Fibroblast of pulmonary artery (primary cell): ENCODE measurements at places on chromosomes 6 and 20.

GRCh38 chr20:5674176-5674660 is 76.0 kb upstream of the SHLD1 start:
- DNase-seq, result no peak

DNA sequence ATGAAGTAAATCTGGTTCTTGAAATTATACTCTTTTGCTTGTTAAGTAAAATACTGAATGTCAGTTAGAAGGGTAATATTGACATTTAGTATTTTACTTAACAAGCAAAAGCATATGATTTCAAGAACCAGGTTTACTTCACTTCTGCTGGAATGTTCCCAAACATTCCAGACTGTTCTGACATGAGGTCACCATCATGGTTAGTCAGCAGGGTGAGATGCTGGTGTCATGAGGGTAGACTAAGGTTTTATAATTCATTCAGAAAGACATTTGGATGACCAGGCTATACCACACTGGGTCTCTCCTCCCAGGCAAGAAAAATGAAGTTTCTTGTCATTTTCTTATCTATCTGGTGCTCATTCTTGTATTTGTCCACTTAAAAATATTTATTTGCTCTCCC is 414.4 kb upstream of the MMS22L start:
- peak; percentile 10 for DNase-seq

- no peak for DNase-seq
Observed at GRCh38 chr20:58753267-58753921, 60.8 kb downstream of the NPEPL1 start.

DNA sequence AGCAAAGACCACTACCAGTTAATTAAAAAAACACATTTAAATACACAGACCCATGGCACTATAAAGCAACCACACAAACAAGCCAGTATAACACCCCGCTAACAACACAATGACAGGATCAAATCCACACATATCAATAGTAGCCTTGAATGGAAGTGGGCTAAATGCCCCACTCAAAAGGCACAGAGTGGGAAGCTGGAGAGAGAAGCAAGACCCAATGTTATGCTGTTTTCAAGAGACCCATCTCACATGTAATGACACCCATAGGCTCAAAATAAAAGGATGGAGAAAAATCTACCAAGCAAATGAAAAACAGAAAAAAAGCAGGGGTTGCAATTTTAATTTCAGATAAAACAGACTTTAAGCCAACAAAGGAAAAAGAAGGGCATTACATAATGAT is 125.4 kb upstream of the PTCHD4 start:
- DNase-seq, result no peak

- peak; percentile 85 for DNase-seq
Observed at GRCh38 chr20:17835240-17835933, 133.2 kb downstream of the SNX5 start.

DNA sequence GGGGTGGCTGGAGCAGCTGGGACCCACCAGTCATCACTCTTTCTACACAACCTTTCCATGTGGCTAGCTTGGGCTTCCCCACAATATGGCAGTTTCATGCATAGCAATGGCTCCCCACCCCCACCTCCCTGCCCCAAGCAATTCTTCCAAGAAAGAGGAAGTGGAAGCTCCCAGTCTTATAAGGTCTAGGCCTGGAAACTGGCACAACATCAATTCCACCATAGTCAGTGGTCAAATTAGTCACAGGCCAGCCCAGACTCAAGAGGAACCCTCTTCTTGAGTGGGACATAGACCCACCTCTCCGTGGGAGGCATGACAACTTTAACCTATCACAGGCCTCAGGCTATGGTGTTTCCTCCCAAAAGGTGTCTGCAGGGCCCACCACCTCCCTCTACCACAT is 17.7 kb downstream of the TGM6 start:
- DNase-seq, result no peak

GRCh38 chr6:137900815-137901214 is 33.8 kb downstream of the TNFAIP3 start:
- peak; percentile 39 for DNase-seq

DNA sequence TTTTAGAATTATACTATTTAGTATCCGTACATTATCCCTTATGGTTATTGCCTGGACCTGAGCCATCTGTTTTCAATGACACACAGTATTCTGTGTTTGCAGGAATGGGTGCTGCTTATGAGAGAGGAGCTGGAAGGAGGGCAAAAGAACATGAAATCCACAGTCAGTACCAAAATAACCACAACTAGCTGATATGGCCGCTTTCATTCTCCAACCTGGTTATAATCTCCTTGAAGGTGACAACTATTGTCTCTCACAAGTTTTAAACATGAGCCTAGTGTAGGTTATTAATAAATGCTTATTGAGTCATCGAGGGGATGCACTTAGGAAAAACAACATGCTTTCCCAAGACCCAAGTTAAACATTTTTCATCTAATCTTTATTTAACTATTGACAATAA is 356.6 kb downstream of the BMP2 start:
- DNase-seq, result no peak

GRCh38 chr6:44012078-44012493 is 115.2 kb downstream of the MRPL14 start:
- peak; percentile 95 for DNase-seq

DNA sequence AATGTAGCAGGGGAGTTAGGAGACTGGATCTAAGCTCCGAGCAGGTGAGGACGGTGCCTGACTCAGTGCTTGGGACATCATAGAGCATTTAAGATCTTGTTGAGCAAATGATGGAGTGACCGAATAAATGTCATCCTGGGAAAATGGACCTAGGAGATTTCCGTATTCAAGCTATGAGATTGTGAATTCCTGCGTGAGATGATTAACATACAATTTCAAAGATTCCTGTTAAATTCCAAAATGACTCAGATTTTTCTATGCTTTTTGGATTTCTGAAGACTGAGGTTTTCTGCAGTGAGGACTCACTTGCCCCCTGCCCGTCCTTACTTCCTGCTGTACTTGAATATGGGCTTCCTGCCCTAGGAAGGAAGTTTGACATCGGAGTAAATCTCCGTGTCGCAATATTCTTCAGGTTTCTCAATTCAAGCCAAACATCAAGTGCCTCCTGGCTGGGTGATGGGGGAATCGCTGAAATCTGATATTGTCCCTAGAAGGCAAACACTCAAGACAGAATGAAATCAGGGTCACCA is 5.2 kb downstream of the SYTL3 start:
- peak; percentile 88 for DNase-seq

- DNase-seq, result no peak
Observed at GRCh38 chr20:50874758-50875665, 56.2 kb downstream of the ADNP start.

DNA sequence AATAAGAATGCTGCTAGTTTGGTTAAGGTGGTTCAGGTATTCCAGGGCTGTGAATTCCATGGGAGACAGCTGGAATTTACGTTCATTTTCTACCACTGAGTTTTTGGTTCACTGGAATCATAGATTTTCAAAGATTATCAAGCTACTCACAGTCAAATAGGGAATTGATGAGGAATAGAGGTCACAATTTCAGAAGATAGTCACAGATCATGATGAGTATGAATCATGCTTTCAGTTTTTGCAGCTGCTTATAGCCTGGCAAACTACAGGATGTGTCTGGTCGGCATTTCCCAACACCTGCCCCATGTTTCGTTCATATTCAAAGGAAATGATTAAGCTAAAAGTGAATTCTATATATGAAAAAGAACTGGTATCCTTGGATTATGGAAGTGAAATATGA is 58.7 kb downstream of the BCKDHB start:
- peak; percentile 41 for DNase-seq

DNA sequence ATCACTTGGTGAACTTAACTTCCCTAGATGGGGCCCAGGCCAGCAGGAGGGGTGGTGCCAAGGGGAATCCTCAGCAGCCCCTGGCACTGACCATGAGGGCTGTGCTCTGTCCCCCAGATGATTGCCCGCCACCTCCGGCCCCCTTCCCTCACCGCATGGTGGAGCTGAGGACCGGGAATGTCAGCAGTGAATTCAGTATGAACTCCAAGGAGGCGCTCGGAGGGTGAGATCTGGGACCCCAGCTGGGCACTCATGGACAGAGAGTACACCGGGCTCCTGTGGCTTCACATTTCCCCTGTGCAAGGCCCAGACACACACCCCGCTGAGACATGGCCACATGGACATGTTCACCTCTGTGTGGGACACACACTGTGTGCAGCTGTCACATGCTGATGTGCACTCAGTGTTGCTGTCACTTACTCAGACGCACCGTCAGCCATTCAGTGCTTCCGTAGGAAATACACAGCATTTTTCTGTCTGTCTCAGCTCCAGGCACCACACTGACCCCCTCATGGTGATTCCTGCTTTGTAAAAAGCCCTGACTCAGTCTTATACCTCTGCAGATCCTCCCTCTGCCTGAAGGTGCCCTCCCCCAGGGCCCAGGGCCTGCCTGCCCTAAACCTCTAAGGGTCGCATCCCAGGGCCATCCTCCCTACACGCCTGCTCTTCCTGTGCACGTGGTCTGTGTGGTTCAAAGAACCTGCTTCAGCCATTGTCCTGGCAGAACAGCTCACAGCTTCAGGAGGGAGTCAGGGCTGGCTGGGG is 4.4 kb downstream of the MYLK2 start:
- no peak for DNase-seq

DNA sequence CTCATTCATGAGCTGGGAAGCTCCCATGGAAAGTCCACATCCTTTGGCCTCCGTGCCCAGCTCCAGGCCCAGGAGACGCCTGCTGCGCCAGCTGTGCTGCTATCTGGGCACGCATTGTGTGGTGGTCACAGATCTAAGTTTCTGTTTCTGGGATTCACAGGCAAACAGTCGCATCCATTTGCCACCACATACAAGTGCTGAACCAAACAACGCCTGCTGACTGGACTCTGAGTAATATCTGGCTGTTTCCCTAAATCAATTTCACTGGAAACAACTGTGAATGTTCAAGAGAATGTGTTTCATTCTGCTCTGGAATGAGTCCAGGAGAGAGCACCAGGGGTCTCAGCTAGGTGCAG is 45.5 kb downstream of the IRF4 start:
- no peak for DNase-seq

DNA sequence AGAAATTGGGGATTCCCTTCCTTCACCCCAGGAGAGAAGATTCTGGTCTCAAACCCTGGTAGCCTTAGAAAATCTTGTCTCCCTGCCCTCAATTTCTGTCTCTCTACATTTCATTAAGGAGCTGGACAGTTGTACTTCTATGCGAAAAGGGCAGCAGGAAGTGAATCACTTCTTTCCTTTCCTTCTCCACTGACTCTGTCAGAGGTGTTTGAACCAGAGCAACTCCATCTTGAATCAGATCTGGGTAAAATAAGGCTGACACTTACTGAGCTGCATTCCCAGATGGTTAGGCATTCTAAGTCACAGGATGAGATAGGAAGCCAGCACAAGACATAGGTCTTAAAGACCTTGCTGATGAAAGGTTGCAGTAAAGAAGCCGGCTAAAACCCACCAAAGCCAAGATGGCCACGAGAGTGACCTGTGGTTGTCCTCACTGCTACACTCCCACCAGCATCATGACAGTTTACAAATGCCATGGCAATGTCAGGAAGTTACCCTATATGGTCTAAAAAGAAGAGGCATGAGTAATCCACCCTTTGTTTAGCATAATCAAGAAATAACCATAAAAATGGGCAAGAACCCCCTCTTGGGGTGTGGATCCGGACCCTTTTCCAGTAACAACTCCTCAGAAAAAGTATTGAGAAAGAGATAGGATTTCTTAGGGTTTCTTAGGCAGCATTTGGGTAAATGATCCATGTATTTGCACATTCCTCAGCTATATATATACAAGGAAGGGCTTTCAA is 95.8 kb upstream of the PLCB4 start:
- no peak for DNase-seq

GRCh38 chr20:49534255-49534712 is 33.7 kb downstream of the PTGIS start:
- DNase-seq, result peak; percentile 66

DNA sequence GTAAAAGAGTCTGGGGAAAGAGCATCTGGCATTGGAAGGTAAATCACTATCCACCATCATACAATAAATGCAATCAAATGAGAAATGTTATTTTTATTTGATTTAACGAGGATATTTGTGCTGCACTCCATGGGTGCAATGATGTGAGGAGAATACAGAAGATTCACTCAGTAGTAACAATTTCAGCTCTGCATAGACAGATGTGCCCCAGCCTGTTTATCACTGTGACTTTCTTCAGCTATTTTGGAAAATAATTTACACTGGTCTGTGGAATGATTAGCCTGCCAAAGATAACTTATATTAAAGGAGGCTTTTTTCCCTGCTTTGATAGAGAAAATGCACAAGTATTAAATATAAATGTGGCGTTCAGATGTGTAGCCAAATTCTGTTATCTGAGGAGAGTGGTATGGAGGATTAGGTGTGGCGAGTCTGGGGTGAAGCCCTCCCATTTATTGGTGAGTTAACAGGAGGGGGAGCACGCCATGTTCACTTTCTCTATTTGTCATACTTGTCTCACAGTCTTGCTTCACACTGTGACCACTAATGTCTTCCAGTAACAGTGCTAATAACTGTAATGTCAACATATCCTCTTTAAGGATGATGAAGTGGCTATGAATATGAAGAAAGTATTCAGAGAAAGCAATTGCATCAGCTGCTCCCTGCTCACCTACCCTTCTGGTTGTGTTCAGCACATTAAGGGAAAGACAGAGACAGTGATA is 645.6 kb downstream of the MMUT start:
- DNase-seq, result peak; percentile 43

DNA sequence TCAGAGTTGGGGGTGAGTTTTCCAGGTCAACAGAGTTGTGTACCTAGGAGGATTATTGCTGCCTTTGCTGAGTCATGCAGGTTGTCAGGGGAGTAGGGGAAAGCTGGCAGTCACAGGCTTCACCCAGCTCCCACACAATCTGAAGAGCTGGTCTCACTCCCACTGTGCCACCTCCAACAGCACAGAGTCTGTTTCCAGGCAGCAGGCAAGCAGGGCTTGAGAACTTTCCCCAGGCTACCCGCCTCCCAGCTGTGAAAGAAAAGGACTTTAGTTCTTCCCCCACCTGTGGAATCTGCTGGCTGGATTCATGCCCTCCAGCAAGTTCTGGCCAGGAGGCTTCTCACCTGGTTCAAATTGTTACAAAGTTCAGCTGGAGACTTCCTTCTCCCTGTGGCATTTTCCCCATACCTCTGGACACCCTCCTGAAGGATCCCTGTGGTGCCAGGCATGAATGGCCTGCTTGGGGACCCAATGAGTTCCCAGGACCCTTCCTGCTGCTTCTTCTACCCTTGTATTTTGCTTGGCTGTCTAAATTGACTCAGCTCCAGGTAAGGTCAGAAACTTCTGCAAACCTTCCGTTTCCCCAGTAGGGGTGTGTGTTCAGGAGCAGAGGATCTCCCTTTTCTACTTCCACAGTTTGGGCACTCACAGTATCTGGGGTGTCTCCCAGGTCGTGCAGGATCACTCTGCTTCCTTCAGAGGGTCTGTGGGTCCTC is 378.1 kb upstream of the MAN1A1 start:
- no peak for DNase-seq

- no peak for DNase-seq
Observed at GRCh38 chr6:94213226-94213625, 793.9 kb upstream of the EPHA7 start.

DNA sequence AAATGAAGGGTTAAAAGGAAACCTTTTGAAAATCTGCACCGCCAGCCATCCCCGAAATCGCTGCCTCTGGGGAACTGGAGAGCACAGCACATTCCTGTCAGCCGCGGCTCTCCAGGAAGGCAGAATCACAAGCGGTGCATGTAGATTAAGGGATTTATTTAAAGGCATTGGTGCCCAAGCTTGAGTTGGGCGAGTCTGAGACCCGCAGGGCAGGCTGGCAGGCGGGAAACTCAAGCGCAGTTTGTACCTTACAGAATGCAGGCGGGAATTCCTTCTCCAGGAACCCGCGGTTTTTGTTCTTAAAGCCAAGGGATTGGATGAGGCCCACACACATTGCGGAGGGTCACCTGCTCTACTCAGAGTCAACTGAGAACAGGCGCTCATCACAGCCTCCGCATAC is 10.8 kb downstream of the GPR31 start:
- no peak for DNase-seq

GRCh38 chr20:33812152-33812849 is 1.2 kb downstream of the CHMP4B start:
- DNase-seq, result peak; percentile 82
